ENCODE measurements at places on chromosomes 13 and 19. TPM values are rescaled to one million over a fixed set of nuclear protein-coding genes. Genes with fewer than 3 reads are reported as not detected.

DNA sequence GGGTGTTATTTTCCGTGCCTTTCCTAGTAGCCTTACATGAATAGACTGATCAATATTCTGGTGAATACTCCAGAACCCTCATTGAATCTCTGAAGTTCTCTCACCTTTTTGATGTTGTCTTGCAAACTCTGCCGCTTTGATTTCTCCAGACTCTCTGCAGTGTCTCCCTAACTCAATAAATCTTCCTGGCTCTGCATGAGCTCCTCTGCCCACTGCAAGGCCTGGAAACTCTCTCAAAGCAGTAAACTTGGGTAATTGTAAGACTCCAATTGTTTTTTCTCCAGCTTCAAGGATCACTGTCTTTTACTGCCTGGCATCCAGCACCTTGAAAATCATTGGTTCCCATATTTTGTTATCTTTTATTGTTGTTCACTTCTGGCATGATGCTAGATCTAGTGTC lies 198.4 kb downstream of the GPC5 start:
- DNase-seq, result no peak
- H3K27me3 ChIP-seq, result no peaks in the 10 kb centered on the region
- no peak overlapping the region for H3K4me3 ChIP-seq
- H3K4me1 ChIP-seq, result no peaks in the 10 kb centered on the region
- H3K27ac ChIP-seq, result no peak overlapping the region

GRCh38 chr13:38674208-38674607 lies 12.7 kb upstream of the FREM2 start:
- H3K4me1 ChIP-seq, result peaks cover 7% of the 10 kb centered on the region
- no peak overlapping the region for H3K4me3 ChIP-seq
- no peak for DNase-seq

GRCh38 chr13:110363010-110363409 lies 55.9 kb downstream of the COL4A2 start:
- no peaks in the 10 kb centered on the region for H3K27me3 ChIP-seq
- no peak overlapping the region for H3K4me3 ChIP-seq
- peaks cover 79% of the 10 kb centered on the region for H3K4me1 ChIP-seq
- H3K36me3 ChIP-seq, result no peaks in the 10 kb centered on the region
- peak overlapping the region; percentile 95 for H3K27ac ChIP-seq

Gene TPTE2
- total RNA-seq, result not detected
